Mesenteric fat pad (tissue), 1 donor: ENCODE measurements at places on chromosomes 11 and 22.
A peak's percentile ranks its signal among the peaks of the same experiment; 100 is the strongest.

GRCh38 chr11:69114811-69115523 lies 40.8 kb upstream of the SMIM38 start:
- DNase-seq = no peak

DNA sequence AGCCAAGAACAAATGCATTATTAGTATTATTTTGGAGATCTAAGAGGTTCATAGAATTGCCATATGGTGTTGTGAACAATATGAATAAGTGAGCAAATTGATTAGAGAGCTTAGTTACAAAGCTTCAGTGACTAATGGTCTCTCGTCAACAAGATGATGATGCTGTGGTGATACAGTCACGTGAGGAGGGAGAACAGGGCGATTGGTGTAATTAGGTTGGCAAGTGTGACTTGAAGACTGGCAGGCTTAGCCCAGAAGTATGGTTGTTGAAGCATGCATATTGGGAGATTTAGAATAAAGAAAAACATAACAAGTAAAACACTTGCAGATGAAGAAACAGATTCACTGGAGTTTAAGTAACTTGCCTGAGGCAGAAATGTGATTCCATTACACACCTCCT lies 100.6 kb upstream of the SORL1-AS1 start:
- DNase-seq = no peak

DNA sequence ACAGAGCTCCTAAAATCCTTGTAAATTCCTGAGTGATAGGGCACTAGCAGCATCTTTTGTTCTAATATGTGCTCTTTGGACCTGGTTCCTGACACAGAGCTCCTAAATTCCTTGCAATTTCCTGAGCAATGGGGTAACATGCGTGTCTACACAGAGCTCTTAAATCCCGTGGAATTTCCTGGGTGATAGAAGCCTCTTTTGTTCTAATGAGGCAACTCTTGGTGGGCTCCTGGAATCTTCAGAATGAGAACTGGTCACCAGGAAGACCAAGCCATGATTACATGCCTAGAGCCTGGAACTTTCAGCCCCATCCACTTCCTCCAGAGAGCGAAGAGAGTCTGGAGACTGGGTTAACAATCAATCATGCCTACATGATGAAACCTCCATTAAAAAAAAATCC lies 19.0 kb downstream of the RSF1 start:
- no peak for DNase-seq

DNA sequence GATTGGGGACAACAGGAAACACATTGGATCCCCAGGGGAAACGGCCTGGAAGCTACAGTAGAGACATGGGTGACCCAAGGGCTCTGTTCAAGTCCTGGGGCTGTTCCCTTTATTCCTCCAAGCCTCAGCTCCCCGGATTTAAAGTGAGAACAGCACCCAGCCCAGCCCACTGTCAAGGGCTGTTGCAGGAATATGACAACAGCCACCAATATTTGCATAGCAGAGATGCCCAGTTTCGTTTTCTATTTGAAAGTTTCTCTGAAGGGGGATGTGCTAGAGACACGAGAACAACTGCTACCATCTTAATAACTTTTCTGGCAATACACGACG lies 81.1 kb upstream of the WNT7B start:
- peak; percentile 71 for DNase-seq

GRCh38 chr11:77886401-77886800 lies 65.5 kb downstream of the AAMDC start:
- DNase-seq = no peak

GRCh38 chr11:83542861-83543260 lies 256.7 kb upstream of the CCDC90B start:
- no peak for DNase-seq

DNA sequence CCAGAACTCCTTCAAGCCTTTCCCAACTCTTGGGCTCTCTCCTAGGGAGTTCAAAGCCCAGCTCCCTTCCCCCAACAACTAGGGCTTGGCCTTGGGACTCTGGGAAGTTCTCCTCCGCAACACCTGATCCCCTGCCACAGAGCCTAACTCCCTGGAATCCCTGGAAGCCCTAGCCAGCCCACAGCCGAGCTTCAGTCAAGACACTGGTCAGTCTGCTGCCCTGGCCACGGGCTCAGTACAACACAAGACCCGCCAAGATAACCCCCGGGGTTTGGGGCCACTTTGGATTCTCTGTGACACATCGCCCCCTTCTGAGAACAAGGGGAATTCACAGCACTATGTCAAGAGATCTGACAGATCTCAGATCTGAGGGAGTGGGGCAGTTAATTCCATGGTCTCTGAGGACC lies 58.3 kb downstream of the SLC22A12 start:
- no peak for DNase-seq

DNA sequence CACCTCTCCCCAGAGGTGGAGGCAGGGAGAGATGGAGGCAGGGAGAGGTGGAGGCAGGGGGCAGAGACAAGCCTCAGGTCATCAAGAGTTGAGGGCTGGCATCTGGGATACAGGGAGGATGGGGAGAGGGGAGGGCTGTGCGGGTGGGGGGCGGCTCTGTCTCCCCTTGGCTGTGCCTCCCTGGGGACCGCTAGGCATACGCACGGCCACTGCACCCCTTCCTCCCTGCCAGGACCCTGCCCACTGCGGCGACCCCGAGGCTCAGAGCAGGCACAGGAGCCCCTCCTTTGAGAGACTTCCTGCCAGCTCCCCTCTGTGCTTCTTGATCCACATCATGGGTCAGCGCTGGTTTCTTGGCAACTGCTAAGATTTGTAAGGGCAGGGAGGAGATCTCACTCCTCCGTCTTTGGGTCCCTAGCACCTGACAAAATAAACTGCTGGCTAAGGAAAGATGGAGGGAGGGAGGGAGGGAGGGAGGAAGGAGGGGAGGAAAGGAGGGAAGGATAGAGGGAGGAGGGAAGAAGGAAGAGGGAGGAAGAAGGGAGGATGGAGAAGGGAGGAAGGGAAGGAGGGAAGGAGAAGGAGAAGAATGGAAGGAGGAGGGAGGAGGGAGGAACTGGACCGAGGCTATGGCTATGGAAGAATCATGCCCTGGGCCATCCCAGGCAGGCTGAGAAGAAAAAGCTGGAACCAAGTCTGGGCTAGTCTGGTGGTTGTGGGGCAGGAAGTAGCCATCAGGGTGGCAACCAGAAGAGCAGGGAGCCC lies 18.5 kb downstream of the PRR33 start:
- DNase-seq = no peak

DNA sequence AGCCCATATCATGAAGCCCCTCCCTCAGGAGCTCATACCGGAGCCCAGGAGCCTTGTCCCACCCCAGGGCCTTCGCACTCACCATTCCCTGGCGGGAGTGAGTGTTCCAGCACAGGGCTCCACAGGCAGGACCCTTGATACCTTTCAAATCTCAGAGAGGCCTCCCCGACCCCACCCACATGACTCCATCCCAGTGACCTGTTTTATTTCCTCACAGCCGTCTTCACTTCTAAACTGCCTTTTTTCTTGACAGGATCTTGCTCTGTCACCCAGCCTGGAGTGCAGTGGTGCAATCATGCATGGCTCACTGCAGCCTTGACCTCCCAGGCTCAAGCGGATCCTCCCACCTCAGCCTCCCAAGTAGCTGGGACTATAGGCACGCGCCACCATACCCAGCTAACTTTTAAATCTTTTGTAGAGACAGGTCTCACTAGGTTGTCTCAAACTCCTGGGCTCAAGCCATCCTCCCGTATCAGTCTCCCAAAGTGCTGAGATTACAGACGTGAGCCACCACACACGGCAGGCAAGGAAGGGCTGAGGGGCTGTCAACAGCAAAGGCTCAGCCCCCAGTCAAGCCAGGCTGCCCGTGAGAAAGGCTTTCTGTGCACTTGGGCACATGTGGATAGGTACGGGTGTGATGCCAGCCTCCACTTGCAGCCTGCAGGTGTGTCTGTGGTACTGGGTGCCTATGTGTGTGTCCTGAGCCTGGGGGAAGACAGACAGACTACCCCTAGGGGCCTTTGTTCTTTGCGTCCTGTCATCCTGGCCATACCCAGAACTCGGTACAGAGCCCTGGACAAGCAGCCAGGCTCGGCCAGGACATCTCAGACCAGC lies 9.3 kb downstream of the RPL3 start:
- DNase-seq = no peak

GRCh38 chr11:2265854-2266585 lies 4.4 kb downstream of the ASCL2 start:
- DNase-seq = peak; percentile 82

DNA sequence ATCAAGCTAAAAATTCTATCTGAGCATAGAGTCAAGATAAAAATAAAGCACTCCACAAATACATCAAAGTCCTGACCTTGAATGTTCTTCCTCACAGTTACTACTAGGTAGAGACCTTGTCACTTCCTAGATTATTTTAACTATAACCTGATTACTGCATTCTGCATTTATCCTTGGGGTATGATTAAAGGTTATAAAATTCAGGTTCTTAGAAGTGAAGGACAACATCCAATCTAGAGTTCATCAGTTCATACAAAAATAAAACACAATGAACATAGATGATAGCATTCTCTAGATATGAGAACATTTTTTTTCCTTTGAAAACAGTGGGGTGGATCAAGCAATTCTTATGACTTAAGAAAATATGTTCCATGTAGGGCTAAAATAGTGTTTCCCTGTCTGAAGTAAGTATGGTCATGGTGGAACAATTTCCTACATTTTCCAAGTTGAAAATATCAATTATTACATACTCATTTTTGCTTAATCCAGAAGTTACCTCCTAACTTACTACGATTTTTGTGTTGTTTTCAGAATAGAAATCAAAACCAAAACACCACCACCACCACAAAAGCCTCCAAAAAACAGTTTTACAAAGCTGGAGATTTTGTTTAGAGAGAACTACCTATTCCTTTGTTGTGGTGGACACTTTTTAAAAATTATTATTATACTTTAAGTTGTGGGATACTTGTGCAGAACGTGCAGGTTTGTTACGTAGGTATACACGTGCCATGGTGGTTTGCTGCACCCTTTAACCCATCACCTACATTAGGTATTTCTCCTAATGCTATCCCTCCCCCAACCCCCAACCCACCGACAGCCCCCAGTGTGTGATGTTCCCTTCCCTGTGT lies 112.0 kb upstream of the DDI1 start:
- DNase-seq = no peak

DNA sequence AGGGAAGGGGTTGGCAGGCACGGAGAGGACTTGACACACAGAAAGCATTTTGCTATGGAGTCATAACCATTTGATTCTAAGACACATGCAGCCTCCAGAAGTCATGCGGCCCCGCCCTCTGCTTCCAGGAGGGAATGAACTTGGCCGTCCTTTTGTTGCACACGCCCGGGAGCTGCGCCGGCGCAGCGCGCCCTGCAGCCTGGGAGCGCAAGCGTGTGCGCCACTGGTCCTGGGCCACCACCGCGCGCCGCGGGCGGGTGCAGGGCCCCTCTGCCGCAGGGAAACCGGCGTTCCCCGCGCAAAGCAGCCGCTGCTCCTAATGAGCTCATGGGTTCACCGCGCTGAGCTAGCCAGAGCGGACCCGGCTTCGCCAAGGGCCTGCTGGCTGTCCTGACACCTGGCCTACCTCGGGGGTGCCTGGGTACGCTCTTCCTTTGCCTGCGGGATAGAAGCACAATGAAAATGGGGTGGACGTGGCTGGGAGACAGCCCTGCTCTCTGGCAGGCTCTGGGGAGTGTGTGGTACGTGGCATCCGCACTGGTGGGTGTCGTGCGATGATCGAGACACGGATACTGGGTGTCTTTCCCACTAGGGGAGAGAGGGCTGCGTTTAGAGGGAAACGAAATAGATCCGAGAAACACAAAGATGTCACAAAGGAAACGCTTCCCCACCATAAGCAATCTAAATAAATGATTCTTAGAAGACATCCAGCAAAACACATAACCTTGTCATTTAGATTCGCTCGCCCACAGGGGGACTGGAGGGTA lies 669 bp downstream of the MICAL3 start:
- DNase-seq = peak; percentile 92
